Activated CD4-positive, alpha-beta memory T cell treated with anti-CD3 and anti-CD28 coated beads for 36 hours (primary cell): ENCODE measurements at places on chromosomes 5 and 9. TPM values are rescaled to one million over a fixed set of nuclear protein-coding genes. Genes with fewer than 3 reads are reported as not detected.

Gene DDX4
- total RNA-seq = not detected

Gene PLAC8L1
- not detected for total RNA-seq

DNA sequence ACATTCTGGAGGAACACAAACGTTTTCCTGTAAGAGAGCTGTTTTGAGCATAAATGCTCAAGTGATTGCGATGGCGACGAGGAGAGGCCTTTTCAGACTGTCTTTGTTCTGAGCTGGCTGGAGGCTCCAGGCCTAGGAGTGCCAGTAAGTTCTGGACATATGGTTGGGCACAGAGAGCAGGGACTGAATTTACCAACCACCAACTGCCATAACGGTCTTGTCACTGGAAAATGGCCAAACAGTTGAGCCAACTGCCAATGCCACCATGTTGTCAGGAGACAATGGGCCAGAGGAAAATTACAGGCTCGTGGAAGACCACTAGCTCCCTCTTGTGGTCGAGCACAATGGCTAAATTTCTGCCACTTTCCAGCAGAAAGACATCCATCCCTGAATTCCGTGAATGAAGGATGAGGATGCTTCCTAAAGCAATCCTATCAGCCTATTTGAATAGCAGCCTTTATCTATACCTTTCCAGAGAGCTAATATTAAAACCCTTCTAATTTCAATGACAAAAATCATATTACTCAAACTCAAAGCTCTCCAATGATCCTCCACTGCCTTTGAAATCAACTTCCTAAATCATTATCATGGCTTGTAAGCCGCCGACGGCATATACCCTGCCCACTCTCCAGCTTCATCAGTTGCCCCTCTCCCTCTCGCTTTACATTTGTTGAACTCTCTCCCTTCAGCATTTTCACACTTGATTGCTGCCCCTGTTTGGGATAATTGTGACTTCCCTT lies 66.9 kb upstream of the GLIS3 start:
- peak; percentile 45 for DNase-seq

DNA sequence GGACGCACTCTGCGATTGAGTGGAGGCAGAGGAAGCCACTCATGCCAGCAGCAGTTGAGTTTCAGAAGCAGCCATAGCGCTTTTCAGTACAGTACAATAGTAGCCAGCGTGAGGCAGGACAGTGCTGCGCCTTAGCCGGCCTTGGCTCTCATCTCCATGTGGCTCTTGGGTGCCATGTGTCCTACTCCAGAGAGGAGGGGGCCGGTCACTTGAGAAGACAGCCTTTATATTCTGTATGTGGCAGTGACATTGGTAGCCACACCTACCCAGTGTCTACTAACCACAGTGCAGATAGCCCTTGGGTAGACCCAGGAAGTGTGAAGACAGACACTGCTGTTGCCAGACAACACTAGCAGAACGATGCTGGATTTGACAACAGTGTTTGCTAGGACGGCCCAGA lies 42.3 kb downstream of the FAM78A start:
- peak; percentile 41 for DNase-seq

DNA sequence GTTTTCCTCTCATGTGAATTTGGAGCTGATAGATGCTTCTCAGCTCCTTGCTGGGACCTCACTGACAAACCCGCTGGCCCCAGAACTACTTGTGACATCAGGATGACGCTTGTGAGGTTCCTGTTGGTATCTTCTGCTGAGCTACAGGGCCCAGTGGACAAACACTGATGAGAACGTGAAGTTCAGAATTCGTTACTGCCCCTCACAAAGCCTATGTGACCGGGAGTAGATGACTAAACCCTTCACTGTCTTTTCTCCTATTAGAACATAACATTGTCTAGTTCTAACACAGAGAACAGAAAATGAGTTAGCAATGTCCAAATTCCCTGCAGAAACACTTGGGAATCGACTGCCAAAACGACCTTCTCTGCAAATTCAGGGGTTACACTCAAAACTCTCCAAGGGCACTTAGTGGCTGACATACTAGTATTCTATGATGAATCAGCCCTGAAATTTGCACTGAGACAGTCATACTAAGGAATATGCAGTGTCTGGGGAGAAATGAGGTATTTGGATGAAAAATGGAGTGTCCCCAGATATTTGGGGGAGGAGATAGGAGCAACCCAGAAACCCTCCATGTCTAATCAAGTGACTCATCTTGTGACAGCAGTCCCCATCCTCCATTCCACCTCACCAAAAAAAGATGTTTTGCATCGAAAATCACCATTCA lies 143.2 kb upstream of the TRIM32 start:
- no peak for DNase-seq

GRCh38 chr9:87471746-87472145 lies 25.9 kb upstream of the DAPK1 start:
- DNase-seq = no peak

GRCh38 chr9:26271495-26272122 lies 593.4 kb upstream of the TUSC1 start:
- DNase-seq = no peak

DNA sequence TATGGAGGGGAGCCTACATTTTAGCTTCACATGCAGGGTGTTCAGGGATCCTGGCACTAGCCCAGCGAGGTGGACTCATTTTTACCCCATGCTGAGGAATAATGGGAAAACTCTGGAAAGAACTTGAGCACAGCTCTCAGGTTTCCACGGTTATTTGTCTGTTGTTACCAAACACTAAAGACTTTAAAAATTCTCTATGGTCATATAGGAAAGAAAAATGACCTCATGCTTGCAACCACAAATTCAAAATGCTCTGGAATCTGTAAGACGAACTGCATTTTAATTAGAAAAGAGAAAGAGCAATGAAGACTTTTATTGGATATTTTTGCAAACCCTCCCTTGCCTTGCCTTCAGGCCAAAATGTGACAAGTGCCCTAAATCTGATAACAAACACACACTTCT lies 606.9 kb downstream of the EBF1 start:
- DNase-seq = no peak

DNA sequence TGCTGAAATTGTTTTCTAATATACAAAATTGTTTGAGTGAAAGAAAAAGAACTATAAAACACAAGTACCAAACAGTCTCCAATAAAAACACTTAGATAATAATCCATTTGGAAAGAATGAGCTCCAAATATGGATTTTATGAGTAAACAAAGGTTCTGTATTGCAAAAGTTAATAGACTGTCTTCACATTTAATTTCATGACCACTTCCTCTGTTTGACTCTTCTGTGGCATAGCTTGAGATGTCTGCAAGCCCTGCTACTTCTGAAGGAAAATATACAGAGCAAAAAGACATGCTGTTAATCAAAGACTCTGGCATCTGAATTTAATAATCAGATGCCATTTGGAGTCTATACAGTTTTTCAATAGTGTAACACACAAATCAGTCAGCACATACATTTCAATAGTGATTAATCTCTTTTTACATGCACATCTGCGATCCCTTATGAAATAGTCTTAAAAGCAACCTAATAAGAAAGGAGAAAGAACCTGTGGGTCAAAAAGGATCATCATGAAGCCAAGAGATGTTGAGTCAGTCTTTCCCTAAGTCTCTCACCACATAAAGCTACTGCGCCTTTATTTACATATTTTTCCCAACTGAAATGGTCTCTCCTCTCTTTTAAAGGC lies 165.4 kb upstream of the LHFPL2 start:
- no peak for DNase-seq

DNA sequence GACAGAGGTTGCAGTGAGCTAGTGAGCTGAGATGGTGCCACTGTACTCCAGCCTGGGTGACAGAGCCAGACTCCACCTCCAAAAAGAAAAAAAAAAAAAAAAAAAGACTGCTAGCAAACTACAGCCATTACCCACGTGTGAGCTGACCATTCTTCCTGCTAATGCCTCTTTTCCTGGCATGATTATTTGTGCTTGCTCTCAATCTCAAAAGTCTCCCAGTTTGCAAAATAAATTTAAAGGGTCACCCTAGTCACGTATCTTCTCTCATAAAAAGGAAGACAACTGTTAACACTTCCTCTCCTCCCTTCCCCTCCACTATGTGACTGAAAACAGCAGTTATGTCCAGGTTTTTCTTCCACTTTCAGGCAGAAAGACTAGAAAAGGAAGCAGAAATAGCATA lies 37.2 kb downstream of the TRIM36 start:
- DNase-seq = no peak

GRCh38 chr5:74948031-74948546 lies 81.9 kb upstream of the FAM169A start:
- no peak for DNase-seq

- no peak for DNase-seq
These were observed 21.2 kb upstream of the MARCHF6 start for GRCh38 chr5:10332301-10332700.
